Stimulated activated CD4-positive, alpha-beta T cell treated with anti-CD3 and anti-CD28 coated beads, Interleukin-12 subunit alpha, Interleukin-12 subunit beta, amount 100 ng/mL, for 48 hours (primary cell): ENCODE measurements at places on chromosomes 5 and 9.

GRCh38 chr5:15938961-15939360 lies 240.6 kb downstream of the MARCHF11 start:
- no peak for DNase-seq

DNA sequence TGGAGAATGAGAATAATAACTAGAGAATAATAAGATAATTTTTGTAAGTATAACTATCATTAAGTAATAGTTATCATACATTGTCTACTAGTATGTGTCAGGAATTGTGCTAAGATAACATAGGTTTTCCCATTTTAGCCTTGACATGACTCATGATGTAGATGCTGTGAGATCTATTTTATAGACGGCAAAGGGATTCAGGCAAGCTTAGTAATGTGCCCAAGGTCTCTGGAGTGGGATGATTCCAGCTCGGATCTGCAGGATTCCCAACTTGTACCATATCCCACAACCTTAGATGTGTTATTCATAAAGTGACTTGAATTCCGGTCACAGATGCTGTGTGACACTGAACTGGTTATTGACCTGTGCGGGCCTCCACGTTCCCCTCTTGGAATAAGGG lies 51.5 kb downstream of the IL31RA start:
- DNase-seq = no peak

GRCh38 chr9:86046071-86046636 lies 53.2 kb downstream of the GOLM1 start:
- no peak for DNase-seq

- no peak for DNase-seq
Observed at GRCh38 chr5:31355337-31355736, 161.9 kb downstream of the CDH6 start.

- DNase-seq = no peak
Observed at GRCh38 chr5:173670130-173670651, 53.7 kb upstream of the BOD1 start.

- DNase-seq = no peak
Observed at GRCh38 chr9:33196736-33197135, 29.6 kb upstream of the B4GALT1 start.

- no peak for DNase-seq
Observed at GRCh38 chr5:2284678-2285077, 402.0 kb upstream of the IRX4 start.

DNA sequence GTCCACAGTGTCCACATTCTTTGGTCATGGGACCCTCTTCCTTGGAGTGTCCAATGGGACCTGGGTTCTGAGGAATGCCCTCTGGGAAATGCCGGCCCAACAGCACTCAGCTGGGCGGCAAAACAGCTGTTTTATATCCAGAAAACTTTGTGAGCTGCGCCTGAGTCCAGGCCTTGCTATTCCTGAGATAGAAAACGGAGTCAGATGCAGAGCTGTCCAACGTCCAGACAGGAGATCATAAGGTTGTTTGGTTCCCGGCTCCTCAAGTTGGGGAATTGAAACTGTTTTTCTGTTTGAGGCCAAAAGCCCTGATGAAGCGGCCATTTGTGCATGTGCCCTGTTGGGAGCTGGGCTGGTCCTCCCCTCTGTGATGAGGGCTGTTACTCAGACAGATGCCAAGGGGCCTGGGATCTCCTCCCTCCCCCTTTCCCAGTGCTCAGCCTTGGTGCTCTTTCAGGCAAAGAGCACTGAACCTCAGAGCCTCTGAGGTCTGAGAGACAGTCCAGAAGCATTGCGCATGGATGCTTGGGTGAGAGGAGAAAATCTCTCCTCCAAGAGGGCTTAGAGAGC lies 66.6 kb upstream of the GARNL3 start:
- no peak for DNase-seq

DNA sequence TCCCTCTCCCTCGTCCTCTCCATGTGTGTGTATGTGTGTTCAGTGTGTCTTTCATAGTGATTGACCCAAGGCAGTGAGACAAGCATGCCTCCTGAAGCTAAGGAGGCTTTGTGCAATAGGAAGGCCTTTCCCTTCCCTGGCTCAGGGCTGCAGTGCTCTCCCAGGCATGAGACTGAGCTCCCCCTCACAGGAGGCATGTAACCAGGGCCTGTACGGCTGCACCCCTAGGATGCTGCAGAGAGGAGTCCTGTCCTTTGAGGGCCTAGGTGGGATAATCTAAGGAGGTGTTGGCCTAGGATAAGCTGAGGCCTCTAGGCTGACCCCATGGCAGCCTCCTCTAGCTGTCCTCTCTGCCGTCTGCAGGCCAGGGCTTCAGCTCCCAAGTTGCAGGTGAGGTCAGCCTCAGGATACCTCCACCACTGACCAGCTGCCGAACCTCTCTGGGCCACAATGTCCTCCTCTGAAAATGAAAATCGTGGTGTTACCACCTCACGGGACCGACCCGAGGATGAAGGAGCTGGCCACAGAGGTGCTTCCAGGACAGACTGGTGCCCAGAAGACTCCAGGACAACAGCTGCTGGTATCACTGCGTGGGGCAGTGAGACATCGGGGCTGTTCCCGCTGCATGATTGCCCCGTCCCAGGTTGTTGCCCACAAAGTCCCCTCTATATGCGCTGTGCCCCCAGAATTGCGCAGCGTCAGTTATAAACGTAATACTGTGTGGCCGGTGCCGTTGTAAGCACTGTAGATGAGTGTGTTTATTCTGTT lies 129.6 kb downstream of the BARX1 start:
- DNase-seq = no peak

GRCh38 chr9:109972026-109972882 lies 192.3 kb downstream of the PALM2AKAP2 start:
- no peak for DNase-seq

DNA sequence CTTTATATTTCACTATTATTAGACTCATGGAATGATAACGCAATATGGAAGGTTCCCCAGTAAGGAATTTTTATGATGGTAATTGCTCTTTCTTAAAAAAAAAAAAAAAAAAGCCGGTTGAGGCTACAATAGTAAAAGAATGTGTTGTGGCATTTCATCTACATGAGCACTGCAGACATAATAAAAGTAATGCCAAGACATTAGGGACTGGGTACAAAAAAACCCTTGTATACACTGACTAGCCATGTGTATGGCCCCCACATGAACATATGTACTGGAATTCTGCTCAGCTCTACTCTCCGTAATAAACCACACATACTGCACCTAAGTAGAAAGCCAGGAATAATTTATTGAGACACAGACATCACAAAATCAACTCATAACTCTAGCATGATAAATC lies 218.4 kb downstream of the ADAMTS6 start:
- no peak for DNase-seq

DNA sequence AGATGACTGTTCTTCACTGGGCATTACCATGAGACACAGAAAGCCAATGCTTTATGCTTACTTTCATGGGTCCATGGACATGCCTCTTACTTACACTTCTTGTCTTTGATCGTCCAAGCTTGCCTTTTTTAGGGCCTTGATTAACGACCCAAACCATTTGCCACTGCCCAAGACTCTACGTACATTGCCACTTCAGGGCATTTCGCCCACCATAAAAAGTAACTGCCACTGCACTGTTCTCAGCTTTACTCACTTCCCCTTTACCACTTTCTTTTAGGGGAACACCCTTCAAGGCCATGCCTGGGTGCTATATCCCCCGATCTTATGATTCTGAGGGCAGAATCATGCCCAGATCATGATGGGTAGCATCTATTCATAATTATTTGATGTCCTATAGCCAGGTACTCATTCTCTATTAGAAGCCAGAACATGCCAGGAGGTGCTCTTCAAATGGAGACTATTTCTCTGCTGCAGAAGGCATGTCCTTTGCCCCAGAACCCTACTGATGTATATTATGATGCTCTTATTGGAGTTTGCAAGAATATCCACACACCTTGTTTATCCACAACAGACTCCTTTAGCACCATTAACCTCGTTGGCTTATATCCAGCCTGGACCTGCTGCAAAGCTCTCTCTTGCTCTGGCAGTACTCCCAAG lies 64.1 kb upstream of the RAD23B start:
- DNase-seq = no peak

DNA sequence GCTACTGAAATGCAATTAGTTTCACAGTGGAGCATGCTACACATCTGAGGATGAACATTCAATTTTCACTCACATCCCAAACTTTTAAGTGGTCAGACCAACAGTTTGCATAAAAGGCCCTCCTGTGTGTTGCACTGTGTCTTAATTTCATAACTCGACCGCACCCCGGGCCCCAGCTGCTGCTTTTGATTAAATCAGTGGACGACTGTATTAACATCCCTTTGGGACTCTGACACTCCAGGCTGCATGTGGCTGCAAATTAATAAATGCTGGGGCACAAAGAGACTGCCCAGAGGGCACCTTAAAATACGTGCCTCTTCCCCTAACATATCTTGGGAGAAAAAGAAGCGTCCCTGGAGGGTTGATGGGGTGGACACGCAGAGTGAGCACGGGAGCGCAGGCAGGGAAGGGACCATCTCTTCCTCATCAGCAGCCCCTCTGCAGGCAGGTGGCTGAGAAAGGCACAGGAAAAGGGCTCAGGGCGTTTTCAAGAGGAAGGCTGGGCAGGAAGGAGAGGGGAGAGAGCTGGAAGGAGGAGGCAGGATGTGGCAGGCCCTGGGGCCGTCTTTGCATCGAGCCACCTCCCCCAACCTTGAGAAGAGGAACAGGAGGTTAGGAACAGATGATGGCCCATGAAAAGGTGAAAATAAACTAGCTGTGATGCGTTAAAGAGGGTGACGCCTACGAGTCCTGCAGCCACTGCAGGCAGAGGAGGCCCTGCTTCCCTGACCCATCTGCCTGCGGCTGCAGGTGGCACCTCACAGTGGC lies 18.6 kb downstream of the MED10 start:
- no peak for DNase-seq

DNA sequence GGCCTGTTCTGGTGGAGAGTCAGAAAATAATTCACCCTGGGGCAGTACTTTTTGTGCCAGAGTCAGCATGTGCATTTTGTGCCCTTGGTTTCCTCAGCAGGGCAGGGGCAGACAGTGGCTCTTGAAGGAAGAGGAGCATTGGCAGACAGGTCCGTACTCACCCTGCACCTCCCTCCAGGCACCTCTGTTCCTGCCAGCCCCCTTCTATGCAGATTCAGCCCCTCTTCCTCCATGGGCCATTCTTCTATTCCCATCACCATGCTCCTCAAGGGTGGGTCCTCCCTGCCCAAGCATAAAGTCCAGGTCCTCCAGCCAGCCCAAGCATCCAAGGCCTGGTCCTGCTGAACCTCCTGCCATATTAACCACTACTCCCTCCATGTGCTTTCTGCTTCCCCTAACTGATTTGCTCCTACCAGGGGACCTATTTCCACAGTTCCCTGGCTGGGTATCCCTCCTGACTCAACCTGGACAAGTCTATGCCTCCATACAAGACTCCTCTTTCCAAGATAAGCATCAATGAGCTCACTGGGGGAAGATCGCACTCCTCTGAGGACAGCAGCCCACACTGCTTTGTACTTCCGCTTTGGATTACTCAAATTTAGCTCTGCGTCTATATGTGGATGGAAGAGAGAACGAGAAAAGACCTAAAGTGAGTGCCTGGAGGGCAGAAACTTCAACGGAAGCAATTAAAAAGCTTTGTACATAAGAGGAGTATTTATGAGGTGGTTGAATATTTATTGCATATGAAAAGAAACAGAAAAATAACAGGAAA lies 9.3 kb upstream of the ACSL6 start:
- no peak for DNase-seq

- DNase-seq = no peak
Observed at GRCh38 chr5:106966686-106967315, 703.9 kb downstream of the EFNA5 start.

GRCh38 chr9:118809160-118809625 lies 560.0 kb downstream of the BRINP1 start:
- DNase-seq = no peak

- no peak for DNase-seq
Observed at GRCh38 chr9:32554107-32554506, 1.7 kb upstream of the TOPORS start.

- no peak for DNase-seq
Observed at GRCh38 chr9:126652140-126652582, 38.4 kb downstream of the LMX1B start.

DNA sequence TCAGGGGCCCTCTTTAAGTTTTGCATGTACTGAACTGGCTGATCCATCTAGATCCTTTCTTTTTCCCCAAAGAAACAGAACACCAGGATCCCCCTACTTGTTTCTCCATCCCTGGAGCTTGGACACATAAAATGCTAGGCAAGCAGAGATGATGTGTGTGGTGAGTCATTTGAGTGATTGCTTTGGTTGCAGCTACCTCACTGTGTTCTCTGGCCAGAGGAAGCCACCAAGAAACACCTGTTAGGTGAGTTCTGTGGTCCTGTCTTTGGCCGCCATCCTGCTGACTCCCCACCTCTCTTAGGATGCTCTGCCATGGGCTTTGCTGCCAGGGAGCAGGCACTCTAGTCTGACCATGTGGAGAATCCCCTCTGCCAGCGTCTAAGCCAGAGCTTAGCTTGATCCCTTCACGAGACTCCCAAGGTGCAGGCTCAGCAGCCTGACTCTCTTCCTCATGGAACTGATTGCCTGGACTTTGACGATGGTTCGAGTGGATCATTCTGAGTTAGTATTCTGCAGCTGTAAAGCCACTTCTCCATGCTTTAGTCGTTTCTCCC lies 27.3 kb upstream of the DENND1A start:
- DNase-seq = no peak

DNA sequence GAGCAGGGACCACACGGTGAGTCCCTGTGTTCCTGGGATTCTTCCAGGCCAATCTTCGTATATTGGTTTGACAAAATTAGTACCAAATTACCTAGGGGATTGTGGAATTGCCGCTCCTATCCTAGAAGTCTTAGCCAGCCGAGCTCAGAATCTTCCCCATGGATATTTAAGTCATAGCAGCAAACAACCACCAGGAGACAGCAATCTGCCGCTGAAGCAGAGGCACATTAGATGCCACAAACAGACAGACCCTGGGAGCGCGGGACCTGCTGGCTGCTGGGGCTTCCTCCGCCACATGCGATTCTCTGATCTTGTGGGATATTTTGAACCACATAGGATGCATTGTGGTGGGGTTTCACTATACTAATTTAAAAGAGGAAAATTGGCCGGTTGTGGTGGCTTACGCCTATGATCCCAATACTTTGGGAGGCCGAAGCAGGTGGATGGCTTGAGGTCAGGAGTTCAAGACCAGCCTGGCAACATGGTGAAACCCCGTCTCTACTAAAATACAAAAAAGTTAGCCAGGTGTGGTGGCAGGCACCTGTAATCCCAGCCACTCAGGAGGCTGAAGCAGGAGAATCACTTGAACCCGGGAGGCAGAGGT lies 31.7 kb upstream of the ZBTB43 start:
- DNase-seq = no peak
